Dermis lymphatic vessel endothelial cell (primary cell): ENCODE measurements at places on chromosomes 5 and 9. TPM values are rescaled to one million over a fixed set of nuclear protein-coding genes. Genes with fewer than 3 reads are reported as not detected.

Gene FBP1
- total RNA-seq, result 0.09 and 0.33 TPM in 2 replicates

Gene KCTD16
- total RNA-seq, result under 0.01 and 0.09 TPM in 2 replicates

Gene TAF11L10
- not detected in 2 replicates for total RNA-seq

Gene DAPK1
- 30.0 and 31.8 TPM in 2 replicates for total RNA-seq

Gene DDX4
- total RNA-seq, result not detected in 2 replicates

Gene FCN2
- not detected in 2 replicates for total RNA-seq

Gene GKAP1
- 1.2 and 2.0 TPM in 2 replicates for total RNA-seq

Gene AFAP1L1
- 226 and 255 TPM in 2 replicates for total RNA-seq

Gene C5orf52
- not detected in 2 replicates for total RNA-seq

Gene CRB2
- total RNA-seq, result not detected in 2 replicates

Gene CYLC2
- total RNA-seq, result not detected in 2 replicates

Gene SLC34A3
- not detected in 2 replicates for total RNA-seq

Gene HBEGF
- total RNA-seq, result 10.1 and 39.9 TPM in 2 replicates

Gene SLC36A2
- total RNA-seq, result not detected in 2 replicates

Gene ENHO
- total RNA-seq, result not detected in 2 replicates

Gene ELAVL2
- 0.22 and 0.26 TPM in 2 replicates for total RNA-seq

Gene CFAP77
- total RNA-seq, result 0.22 and 0.34 TPM in 2 replicates

Gene CSF2
- total RNA-seq, result 0.22 TPM in 1 of 2 replicates, not detected in the other

Gene IRX1
- total RNA-seq, result under 0.01 TPM in 1 of 2 replicates, not detected in the other

Gene HSPA4
- 88.4 and 121 TPM in 2 replicates for total RNA-seq
